Naive thymus-derived CD8-positive, alpha-beta T cell (primary cell): ENCODE measurements at places on chromosomes 11 and 22.

- DNase-seq: no peak
These were observed 58.4 kb downstream of the PISD start for GRCh38 chr22:31603574-31603973.

DNA sequence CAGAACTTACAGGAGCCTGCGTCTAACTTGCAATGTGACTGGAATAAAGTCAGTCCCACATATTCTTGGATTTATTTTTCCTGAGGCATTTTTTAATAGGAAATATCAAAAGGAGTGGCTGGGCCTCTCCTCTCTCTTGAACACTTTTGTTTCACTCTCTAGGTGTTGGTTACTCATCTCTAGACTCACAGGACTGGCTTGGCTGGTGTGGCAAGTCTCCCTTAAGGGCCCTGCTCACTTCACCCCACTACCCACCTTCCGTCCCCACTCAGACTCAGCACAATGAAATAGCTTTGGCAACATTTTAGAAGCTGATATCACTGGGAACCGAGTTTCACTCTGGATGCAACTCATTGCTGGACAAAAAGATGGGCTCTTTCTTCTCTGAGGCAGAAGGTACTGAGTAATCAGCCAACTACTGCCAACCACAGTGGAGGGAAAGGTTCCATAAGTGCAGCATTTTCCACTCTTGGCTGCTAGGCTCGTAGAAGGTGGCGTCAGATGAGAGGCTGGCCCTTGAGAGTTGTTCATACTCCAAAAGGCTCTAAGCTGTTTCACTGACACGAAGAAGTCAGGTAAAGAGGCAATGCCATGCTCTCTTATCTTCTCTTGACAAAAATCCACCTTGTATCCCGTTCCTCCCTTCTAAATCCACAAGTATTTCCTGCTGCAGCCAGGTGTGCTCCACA, 390.6 kb downstream of the SOX6 start:
- no peak for DNase-seq

DNA sequence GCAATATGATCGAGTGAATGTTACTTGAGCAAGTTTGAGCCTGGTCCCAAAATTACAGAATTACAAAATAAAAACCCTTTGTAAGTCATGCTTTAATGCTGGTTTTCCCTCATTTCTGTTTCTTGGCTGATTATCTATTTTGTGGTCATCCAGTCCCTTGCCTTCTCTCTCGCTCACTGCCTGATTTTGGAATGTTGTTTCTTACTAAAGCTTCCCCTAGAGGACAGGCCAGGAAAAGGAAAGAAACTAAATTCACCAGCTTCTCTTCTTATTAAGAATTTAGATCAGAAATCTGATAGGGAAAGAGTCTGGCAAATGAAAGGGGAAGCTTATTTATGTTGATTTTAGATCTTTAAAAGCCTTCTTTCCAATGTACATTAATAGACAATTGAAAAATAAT, 16.6 kb upstream of the BDNF start:
- DNase-seq: no peak

- no peak for DNase-seq
These were observed 6.4 kb upstream of the CSRP3 start for GRCh38 chr11:19208181-19208580.

- DNase-seq: no peak
These were observed 11.5 kb downstream of the TSKU start for GRCh38 chr11:76794371-76795289.

- no peak for DNase-seq
These were observed 10.5 kb upstream of the MGAT3 start for GRCh38 chr22:39446239-39446721.

GRCh38 chr11:123111465-123111864, 49.5 kb upstream of the HSPA8 start:
- DNase-seq: peak; percentile 51

GRCh38 chr22:34072585-34072984, 152.3 kb upstream of the LARGE1 start:
- no peak for DNase-seq

DNA sequence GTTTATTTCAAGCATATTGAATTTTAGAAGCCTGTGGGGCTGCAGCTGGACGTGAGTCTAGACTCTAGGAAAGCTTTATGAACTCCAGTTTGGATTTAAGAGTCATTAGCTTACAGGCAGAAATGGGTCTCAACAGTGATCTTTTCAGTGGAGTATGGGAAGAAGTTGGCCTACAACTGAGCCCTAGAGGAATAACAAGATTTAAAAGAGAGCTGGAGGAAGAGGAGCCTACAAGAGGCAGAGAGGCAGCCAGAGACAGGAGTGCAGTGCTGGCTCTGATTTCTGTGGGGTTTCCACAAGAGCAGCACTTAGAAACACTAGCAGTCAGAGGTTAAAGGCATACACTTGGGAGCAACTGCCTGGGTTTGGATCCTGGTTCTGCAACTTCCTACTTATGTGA, 17.9 kb downstream of the APOL5 start:
- DNase-seq: no peak

DNA sequence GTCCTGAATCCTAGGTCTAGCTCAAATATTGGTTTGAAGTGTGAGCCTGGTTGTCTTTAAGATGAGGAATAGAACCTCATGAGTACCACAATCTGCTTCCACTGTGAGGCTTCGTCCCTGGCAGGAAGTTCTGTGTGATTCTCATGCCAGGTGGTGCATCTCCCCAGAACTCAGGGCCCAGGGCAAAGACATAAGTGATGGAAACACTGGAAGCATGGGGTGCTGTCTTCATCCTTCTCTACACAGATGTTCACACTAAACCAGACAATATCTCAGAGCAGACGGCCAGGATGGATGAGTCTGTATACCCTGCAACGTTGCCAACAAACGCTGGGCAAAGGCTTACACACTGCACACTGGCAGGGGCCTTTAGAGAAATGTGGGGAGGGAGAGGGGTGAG, 475.9 kb upstream of the B3GAT1 start:
- no peak for DNase-seq

GRCh38 chr11:75802913-75803820, 11.8 kb upstream of the UVRAG start:
- peak; percentile 40 for DNase-seq

DNA sequence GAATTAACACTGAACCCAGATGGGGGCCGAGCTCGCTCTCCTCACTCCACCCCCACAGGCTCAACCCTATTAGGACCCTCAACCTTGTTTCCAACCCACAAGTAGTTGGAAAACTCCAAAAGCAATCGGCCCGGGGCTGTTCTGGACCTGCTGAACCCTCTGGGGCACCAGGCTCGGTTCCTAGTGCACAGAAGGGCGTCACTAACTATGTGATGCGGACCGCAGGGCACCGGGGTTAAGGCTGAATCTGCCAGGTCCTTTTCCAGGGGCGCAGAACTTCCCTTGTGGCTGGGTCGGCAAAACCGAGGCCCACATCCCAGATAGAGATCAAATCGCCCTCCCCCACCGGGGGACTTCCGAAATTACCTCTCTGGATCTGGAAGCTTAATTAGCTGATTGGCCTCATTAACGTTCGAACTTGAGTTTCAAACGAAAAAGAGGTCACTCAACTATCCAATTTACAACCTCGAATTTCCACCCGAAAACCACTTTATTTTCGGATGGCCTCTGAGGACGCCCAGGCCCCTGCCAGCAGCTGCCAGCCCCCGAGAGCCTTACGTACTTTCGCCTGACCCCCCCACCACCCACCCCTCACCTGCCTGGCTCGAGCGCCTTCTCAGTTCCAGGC, 1.7 kb downstream of the SHANK2 start:
- DNase-seq: no peak

DNA sequence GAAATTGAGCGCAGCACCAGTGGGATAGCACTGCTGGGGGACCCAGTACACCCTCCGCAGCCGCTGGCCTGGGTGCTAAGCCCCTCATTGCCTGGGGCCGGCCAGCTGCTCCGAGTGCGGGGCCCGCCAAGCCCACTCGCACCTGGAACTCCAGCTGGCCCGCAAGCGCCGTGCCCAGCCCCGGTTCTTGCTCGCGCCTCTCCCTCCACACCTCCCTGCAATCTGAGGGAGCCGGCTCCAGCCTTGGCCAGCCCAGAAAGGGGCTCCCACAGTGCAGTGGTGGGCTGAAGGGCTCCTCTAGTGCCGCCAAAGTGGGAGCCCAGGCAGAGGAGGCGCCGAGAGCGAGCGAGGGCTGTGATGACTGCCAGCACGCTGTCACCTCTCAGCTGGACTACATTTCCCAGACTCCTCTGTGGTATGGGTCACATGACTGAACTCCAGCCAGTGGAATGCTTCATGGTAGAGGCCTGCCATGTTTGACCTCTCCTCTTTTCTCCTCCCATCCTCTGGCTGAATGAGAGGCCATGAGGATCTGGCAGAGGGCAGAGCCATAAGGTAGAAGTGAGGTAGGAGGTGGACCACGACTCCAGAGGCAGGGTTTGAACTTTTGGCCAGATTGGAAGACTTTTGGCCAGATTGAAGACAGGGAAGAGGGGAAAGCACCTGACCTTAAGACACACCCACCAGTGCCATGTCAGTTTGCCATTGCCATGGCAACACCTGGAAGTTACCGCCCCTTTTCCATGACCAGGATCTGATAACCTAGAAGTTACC, 6.2 kb downstream of the MRGPRD start:
- no peak for DNase-seq

- no peak for DNase-seq
These were observed 343.8 kb upstream of the ANO3 start for GRCh38 chr11:25988178-25988577.

- no peak for DNase-seq
These were observed 463 bp upstream of the PTPMT1 start for GRCh38 chr11:47564933-47565339.

DNA sequence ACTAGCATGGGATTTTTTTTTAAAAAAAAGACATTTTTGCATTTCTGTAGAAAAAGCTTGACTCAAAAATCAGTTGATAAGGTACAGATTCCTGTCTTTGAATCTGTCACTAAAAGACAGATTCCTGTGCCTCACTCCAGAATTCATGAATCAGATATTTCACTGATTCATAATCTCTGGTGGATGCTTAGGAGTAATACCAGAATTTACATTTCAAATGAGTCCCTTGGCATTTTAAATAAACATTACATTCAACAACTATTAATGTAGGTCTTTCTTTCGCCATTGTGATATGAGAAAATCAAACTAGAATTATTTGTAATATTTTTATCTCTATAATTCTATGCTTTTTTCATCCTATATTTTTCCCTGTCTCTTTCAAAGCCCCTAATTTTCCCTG, 128.3 kb downstream of the APIP start:
- no peak for DNase-seq

- DNase-seq: no peak
These were observed 8.0 kb upstream of the CLCF1 start for GRCh38 chr11:67381244-67381972.

- no peak for DNase-seq
These were observed 3.6 kb upstream of the PHOX2A start for GRCh38 chr11:72247584-72247983.

DNA sequence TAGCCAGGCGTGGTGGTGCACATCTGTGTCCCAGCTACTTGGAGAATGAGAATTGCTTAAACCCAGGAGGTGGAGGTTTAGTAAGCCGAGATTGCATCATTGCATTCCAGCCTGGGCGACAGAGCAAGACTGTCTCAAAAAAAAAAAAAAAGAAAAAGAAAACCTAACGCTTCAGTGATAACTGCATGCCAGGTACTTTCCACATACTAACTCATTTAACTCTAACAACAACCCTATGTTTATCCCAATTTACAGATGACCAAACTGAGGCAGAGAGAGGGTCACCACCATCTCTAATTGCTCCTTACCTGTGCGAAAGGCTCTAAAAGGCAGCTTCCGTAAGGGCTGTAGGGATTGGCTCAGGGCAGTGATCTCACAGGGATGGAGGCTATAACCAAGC, 11.6 kb downstream of the PISD start:
- DNase-seq: no peak

DNA sequence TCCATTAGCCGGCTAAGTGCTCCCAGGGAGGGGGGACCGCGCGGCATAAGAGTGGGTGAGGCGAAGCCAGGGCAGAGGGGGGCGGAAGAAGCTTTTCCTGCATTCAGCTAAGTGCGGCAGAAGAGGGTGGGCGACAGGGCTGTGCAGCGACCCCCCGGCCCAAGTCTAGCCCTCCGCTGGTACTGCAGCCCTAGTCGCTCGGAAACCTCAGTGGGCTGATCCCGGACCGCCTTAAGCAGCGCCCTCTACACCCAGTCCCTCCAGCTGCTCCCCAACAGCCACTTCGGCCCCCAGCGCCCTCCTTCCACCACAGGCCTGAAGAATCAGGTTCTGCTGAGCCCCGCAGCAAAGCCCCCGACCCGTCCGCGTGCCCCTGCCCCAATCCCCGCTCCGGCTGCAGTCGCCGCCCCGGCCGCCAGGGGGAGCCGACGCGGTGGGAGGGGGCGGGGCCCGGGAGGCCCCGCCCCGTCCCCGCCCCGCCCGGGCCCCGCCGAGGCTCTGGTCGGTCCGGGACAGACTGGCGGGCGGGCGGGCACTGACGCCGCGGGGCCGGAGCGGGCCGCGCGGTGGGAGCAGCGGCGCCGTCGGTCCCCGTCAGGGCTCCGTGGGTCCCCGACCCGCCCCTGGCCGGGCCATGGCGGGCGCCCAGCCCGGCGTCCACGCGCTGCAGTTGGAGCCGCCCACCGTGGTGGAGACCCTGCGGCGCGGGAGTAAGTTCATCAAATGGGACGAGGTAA, at the start of gene PLCB3:
PLCB3 (plus strand) TSS at position 515 of the 737 bp plus-strand sequence; CDS start at position 635, 120 bp downstream.
- no peak for DNase-seq

GRCh38 chr11:47943721-47944586, 36.4 kb upstream of the PTPRJ start:
- no peak for DNase-seq

- DNase-seq: no peak
These were observed 165.9 kb upstream of the NECTIN1 start for GRCh38 chr11:119894916-119895315.

GRCh38 chr11:128857341-128857740, 9.8 kb downstream of the KCNJ1 start:
- DNase-seq: no peak

DNA sequence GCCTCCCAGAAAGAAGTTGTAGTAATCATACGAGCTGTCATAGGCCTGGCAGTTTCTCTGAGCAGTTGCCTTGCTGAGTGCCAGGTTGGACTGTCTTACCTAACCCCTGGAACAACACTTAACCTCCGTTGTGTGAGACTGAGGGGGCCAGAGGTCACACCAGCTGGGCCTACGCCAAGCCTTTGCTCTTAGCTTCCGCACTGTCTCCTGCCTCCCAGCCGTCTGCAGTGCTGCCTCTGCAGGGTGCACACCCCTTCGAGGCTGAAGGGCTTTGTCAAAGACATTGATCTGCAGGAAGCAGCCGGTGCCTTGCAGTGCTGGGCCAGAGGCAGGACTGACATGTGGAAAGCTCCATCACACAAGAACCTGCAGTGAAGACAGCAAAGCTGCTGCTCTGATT, 16.7 kb downstream of the TAB1 start:
- DNase-seq: no peak

DNA sequence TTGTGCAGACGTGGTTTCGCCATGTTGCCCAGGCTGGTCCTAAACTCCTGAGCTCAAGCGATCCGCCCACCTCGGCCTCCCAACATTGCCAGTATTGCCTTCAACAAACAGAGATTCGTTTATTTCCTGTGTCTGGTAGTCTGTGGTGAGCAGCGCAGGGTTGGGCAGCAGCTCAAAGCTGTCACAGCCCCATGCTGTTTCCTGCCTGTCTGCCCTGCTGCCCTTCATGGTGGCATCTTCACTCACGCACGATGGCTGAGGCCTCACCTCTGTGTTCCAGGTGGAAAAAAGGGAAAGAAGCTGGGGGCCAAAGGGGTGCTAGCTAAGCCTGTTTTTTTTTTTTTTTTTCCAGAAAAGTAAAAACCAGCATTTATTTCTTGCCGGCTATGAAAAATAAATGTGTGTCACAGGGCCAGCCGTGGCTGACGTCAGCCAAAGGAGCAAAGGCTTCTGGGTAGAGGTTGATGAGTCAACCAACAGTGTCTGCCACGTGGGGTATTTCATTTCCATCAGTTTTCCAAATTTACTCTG, 28.8 kb downstream of the TBC1D22A start:
- DNase-seq: peak; percentile 51

- no peak for DNase-seq
These were observed 22.4 kb downstream of the DEPDC5 start for GRCh38 chr22:31776231-31776630.
